ENCODE measurements at places on chromosomes 13 and 19. TPM values are rescaled to one million over a fixed set of nuclear protein-coding genes. Genes with fewer than 3 reads are reported as not detected.

- no peak overlapping the region for H3K27ac ChIP-seq
- H3K4me1 ChIP-seq, result no peaks in the 10 kb centered on the region
- peaks cover 8% of the 10 kb centered on the region for H3K27me3 ChIP-seq
- DNase-seq, result no peak
- no peak overlapping the region for H3K4me3 ChIP-seq
Observed at GRCh38 chr19:42328854-42329253, 3.4 kb downstream of the MEGF8 start.

- no peak for DNase-seq
- no peak overlapping the region for H3K4me3 ChIP-seq
- peaks cover 6% of the 10 kb centered on the region for H3K4me1 ChIP-seq
- no peaks in the 10 kb centered on the region for H3K36me3 ChIP-seq
Observed at GRCh38 chr13:26968431-26969341, 202.9 kb downstream of the USP12 start.

GRCh38 chr19:33251526-33252090 is 26.0 kb upstream of the SLC7A10 start:
- no peak for DNase-seq
- no peaks in the 10 kb centered on the region for H3K4me1 ChIP-seq
- no peaks in the 10 kb centered on the region for H3K27me3 ChIP-seq
- no peaks in the 10 kb centered on the region for H3K36me3 ChIP-seq
- H3K27ac ChIP-seq, result no peak overlapping the region

GRCh38 chr13:91031508-91031907 is 316.0 kb upstream of the MIR17HG start:
- H3K27ac ChIP-seq, result no peak overlapping the region
- no peaks in the 10 kb centered on the region for H3K27me3 ChIP-seq
- DNase-seq, result no peak
- H3K4me3 ChIP-seq, result no peak overlapping the region
- H3K4me1 ChIP-seq, result no peaks in the 10 kb centered on the region

DNA sequence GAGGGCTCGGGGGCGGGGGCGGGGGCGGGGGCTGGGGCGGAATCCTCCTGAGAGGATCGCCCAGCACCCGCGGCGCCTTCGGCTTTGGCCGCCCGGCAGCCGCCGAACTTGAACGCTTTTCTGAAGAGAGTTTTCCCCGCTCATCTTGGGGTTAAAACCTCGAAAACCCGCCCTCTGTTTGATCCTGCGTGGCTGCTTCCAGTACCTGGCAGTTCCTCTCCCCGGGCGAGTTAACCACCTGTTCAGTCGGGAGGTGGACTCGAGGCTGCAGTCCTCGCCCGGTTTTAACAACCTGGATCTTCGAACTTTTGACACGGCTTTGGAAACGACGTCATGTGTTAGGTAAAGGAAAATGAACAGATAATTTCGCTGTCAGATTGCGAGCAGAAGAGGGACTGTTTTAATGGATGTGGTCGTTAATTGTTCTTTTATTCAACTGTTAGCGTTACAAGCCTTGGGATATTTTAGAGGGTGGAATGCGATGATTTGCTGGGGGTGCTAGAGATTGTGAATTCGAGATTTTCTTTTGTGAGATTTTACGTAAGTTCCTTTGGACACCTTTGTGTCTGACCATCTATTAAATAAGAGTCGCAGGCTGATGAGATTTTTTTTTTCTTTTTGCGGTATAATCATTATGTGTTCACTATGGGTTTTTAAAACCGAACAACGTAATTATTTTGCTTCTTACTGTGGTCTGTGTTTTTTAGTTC is 1.0 kb downstream of the FNDC3A start:
- no peaks in the 10 kb centered on the region for H3K27me3 ChIP-seq
- peaks cover 2% of the 10 kb centered on the region for H3K4me1 ChIP-seq
- no peaks in the 10 kb centered on the region for H3K36me3 ChIP-seq
- DNase-seq, result no peak

DNA sequence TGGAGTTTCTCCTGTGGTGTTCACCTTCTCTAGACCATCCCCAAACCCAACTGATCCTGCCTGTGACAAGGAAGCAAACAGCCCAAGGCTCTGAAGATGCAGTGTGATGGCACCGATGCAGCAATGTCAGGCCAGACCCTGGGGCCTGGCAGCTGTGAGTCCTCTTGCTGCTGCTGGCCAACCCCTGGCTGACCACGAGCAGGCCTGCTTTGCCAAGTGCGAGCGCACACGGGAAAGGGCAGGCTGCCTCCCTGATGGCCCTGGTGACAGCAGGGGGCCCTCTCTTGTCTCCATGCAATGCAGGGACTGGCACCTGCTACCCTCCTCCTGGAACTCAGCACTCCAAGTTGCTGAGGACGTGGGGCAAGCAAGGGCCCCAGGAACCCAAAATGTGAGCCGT is 5.4 kb upstream of the VSTM2B start:
- DNase-seq, result no peak
- no peaks in the 10 kb centered on the region for H3K4me1 ChIP-seq
- no peaks in the 10 kb centered on the region for H3K36me3 ChIP-seq
- no peak overlapping the region for H3K4me3 ChIP-seq
- H3K27me3 ChIP-seq, result peaks cover 9% of the 10 kb centered on the region
- H3K27ac ChIP-seq, result no peak overlapping the region

DNA sequence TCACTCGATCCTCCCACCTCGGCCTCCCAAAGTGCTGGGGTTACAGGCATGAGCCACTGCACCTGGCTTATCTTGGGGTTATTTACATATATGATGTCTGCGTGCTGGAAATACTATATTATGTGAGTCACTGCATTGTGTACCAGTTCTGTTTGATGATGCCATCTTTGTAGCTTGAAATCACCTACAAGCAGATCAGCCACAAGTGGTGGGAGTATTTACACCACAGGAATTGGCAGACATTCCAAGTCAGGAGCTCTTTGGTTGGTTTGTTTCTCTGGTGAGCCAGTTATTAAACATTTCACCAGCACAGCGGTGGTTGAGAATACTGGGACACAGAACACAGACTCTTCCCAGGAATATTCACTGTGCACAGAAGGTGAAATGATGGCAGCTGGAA is 4.5 kb upstream of the TIMM44 start:
- no peak overlapping the region for H3K27ac ChIP-seq
- no peak for DNase-seq
- no peaks in the 10 kb centered on the region for H3K27me3 ChIP-seq
- H3K4me1 ChIP-seq, result no peaks in the 10 kb centered on the region
- H3K36me3 ChIP-seq, result no peaks in the 10 kb centered on the region
- H3K4me3 ChIP-seq, result no peak overlapping the region

- no peaks in the 10 kb centered on the region for H3K36me3 ChIP-seq
- no peaks in the 10 kb centered on the region for H3K4me1 ChIP-seq
- no peak overlapping the region for H3K27ac ChIP-seq
- no peak for DNase-seq
Observed at GRCh38 chr19:17404621-17405249, 695 bp downstream of the BST2 start.

DNA sequence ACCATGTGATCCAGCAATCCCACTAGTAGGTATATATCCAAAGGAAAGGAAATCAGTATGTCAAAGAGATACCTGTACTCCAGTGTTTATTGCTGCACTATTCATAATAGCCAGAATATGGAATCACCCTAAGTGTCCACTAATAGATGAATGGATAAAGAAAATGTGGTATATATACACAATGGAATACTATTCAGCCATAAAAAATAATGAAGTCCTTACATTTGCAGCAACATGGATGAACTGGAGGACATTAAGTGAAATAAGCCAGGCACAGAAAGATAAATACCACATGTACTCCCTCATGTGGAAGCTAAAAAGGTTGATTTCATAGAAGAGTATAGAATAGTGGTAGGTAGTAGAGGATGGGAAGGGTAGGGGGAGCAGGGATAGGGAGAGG is 23.5 kb downstream of the BORA start:
- H3K4me1 ChIP-seq, result no peaks in the 10 kb centered on the region
- H3K4me3 ChIP-seq, result no peak overlapping the region
- H3K36me3 ChIP-seq, result peaks cover 6% of the 10 kb centered on the region
- H3K27ac ChIP-seq, result no peak overlapping the region
- H3K27me3 ChIP-seq, result no peaks in the 10 kb centered on the region
- no peak for DNase-seq

DNA sequence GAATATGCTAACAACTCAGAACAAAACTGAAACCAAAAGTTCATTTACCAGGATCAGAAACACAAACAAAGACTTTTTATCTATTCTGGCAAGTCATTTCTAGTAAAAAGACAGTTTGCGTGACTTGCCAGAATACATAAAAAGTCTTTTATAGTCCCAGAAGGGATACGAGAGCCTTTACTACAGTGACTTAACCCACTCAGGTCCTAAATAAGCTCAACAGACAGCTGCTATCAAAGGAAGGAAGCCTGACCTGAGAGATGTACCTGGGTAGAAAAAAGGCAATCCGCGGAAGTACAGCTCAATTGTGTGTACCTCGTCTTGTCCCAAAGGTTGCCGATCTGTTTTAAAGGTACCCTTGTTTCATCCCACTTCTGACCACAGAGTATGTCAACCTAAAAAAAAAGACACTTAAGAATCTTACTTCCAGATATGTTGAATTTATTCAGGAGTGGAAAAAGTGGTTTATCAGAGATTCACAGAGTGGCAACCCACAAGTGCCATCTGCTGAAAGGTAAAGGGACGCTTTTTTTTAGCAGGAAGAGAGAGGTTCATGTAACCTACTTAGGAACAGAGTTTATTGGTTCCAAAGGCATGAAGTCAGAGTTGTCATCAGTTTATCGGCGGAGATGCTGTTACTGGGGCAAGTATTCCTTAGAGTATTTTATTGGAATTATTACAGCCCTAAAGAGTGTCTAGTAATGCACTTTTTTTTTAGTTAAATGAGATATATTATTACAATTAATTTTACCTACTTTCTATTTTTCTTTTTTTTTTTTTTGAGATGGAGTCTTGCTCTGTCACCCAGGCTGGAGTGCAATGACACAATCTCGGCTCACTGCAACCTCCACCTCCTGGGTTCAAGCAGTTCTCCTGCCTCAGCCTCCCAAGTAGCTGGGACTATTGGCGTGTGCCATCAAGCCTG is 69.7 kb upstream of the C1QTNF9B start:
- H3K4me3 ChIP-seq, result no peak overlapping the region
- H3K27ac ChIP-seq, result no peak overlapping the region
- H3K36me3 ChIP-seq, result no peaks in the 10 kb centered on the region

DNA sequence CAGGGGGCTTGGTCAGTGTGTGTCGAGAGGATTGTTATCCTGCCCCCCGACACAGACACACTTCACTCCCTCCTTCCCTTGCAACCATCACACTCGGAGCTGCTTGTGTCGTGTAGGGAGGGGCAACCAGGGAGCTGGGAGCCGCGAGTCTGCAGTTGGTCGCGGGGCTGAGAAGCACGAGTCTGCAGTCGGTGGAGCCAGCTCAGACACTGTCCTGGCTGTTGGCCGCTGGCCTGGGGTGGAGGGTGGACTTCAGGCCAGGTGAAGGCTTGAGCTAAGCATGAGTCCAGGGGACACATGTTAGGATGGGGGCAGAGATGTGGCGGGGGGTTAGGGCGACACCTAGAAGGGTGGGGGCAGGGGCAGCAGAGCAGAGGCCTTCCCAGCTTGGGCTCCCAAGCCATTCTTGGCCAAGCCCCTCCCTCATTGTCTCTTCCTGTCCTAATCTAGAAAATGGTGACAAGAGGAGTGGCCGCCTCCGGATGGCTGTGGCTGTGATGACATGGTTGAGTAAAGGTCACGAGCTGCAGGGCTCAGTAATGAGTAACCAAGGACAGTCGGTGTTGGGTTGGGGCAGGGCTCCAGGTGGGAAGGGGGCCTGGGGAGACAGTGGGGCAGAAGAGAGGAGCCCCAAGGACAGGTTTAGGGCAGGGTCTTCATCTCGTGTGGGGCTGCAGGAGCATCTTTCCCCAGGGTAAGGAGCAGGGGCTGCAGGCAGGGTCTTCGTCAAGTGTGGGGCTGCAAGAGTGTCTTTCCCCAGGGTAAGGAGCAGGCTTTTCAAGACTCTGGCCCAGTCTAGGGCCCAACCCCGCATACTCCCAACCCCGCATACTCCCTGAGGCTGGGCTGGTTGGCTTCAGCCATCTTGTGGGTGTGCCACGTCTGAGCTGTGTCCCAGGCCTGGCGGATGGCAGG is 8.6 kb downstream of the PPP5C start:
- no peak overlapping the region for H3K4me3 ChIP-seq
- H3K36me3 ChIP-seq, result peaks cover 26% of the 10 kb centered on the region
- H3K27me3 ChIP-seq, result no peaks in the 10 kb centered on the region
- DNase-seq, result no peak
- no peak overlapping the region for H3K27ac ChIP-seq
- peaks cover 24% of the 10 kb centered on the region for H3K4me1 ChIP-seq

DNA sequence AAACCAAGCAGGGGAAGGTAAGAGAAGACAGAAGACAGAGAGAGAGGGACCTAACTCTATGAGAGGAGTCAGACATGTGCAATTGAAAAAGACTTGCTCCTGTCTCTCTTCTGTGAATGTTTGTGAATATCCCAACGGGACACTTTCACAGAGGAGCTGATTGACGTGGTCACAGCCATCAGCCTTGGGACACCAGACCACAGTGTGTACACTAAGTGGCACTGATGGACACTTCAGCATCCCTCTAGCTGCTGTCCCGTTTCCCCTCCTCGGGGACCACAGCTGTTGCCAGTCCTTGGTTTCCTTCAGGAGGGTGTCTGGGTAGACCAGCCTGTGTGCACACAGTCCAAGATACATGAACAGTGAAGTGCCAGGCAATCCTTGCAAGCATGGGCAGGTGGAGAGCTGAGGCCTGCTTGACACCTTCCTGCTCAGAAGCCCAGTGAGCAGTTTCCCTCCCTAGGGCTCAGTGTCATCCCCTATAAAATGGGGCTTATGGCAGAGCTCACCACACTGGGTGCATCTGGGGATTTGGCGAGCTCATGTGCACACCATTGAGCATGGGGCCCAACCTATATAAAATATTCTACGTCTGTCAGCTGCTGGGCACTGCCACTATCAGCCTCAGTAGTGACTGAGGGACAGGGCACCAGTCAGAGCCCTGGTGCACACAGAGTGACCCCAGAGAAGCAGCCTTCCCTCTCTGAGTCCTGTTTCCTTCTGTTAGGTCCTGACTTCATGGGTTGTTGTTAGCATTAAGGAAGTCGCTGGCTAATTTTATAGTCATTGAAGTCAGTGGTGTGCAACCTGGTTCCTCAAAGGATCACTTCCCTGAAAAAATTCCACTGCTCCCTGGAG is 4.3 kb upstream of the USF2 start:
- H3K4me1 ChIP-seq, result peaks cover 2% of the 10 kb centered on the region
- no peak for DNase-seq
- H3K36me3 ChIP-seq, result peaks cover 2% of the 10 kb centered on the region
- H3K4me3 ChIP-seq, result no peak overlapping the region

DNA sequence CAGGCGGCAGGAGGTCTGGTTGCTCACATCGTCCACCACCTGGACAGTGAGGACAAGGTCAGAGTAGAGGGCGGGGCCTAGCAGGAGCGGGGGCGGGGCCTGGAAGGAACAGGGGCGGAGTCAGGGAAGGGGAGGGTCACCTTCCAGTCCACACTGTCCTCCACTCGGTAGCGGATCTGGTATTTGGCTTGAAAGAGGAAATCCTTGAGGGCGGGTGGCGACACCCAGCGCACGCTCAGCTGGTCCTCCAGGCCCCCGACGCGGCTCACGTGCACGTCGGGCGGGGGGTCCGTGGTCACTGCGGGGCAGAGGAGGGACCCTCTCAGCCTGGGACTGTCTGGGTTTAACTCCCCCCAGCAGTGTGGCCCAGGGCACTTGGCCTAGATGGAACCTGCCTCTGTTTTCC is 8.2 kb downstream of the REX1BD start:
- no peaks in the 10 kb centered on the region for H3K36me3 ChIP-seq
- no peaks in the 10 kb centered on the region for H3K4me1 ChIP-seq
- DNase-seq, result peak; percentile 32
- no peak overlapping the region for H3K27ac ChIP-seq
- no peaks in the 10 kb centered on the region for H3K27me3 ChIP-seq

KIR2DL1 gene
- not detected for total RNA-seq

CYP2A13 gene
- not detected for total RNA-seq

SCEL gene
- not detected for total RNA-seq

TEX101 gene
- total RNA-seq, result not detected

ERICH4 gene
- not detected for total RNA-seq
